Kidney glomerular epithelial cell (primary cell): ENCODE measurements at places on chromosomes 16 and 17.

- no peak for DNase-seq
These were observed 235.1 kb downstream of the ZNF423 start for GRCh38 chr16:49620869-49621240.

DNA sequence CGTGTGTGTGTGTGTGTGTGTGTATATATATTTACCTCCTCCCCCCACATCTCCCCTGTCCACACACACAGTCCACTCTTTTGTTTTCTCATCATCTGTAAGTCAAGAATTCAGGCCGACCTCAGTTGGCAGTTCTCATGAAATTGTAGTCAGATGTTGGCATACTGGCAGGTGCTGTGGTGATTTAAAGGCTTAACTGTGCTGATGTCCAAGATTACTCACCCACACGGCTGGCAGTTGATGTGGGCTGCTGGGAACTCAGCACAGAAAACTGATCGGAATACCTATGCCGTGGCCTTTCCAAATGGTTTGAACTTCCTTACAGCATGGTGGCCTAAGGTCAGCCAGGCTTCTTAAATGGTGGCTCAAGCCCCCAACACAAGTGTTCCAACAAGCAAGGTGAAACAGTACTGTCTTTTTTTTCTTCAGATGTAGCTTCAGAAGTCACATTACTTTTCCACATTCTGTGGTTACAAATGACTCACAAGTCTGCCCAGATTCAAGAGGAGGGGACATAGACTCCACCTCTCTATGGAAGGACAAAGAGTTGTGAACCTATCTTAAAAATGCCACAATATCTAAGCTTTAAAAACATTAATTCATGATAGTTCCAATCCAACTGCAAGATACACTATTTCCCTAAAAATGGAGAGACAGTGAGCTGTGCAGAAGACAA, 198.5 kb upstream of the HS3ST4 start:
- DNase-seq: no peak

GRCh38 chr17:60087882-60088669, 9.4 kb upstream of the HEATR6 start:
- peak; percentile 19 for DNase-seq

GRCh38 chr16:84404936-84405639, 36.8 kb downstream of the ATP2C2 start:
- no peak for DNase-seq

- DNase-seq: no peak
These were observed 10.1 kb upstream of the PIPOX start for GRCh38 chr17:29032857-29033197.

GRCh38 chr16:64878940-64879339, 242.9 kb downstream of the CDH11 start:
- DNase-seq: no peak

GRCh38 chr16:81397058-81397878, 47.3 kb upstream of the CMIP start:
- no peak for DNase-seq

GRCh38 chr17:40605306-40605705, 40.0 kb upstream of the CCR7 start:
- no peak for DNase-seq

- peak; percentile 65 for DNase-seq
These were observed 463 bp downstream of the RILP start for GRCh38 chr17:1648963-1649843.

- no peak for DNase-seq
These were observed 108.7 kb downstream of the SMG6 start for GRCh38 chr17:2194889-2195335.

DNA sequence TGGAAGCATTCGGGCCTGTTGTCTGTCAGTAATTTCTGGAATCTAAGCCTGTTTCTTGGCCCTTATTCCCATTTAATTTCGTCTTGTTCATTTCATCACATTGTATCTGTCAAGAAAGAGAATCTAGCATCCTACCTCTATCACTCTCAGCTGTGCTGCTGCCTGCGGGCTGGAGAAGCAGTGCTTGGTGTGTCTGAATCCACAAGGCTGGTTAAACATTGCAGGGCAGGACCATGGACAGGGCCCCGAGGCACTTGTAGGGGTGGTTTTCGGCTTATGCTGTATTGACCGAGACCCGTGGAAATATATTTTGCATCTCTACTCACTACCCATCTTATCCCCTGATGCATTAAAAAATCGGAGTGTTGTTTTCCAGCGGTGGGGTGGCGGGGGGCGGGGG, 3.1 kb downstream of the RAB11FIP4 start:
- peak; percentile 39 for DNase-seq

DNA sequence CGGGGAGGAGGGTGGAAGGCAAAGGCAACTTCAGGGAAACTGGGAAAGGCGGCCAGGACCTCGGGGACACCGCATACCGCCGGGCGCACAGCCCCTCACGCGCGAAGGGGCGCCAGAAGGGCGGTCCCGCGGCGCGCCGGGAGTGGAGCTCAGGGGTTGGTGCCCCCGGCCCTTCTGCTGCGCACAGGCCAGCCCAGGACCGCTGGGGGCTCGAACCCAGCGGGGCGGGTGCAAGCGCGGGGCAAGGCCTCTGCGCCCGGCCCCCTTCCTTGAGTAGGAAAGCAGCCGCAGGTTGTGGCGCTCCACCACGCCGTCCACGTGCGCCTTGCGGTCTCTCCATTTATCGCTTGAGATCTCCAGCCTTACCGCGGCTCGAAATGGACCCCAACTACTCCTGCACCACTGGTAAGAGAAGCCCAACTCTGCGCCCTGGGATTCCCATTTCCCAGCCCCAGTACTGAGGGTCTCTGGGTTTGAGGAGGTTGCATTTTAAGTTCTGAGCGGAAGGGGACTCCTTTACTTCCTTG, 3.0 kb upstream of the MT1A start:
- DNase-seq: no peak

DNA sequence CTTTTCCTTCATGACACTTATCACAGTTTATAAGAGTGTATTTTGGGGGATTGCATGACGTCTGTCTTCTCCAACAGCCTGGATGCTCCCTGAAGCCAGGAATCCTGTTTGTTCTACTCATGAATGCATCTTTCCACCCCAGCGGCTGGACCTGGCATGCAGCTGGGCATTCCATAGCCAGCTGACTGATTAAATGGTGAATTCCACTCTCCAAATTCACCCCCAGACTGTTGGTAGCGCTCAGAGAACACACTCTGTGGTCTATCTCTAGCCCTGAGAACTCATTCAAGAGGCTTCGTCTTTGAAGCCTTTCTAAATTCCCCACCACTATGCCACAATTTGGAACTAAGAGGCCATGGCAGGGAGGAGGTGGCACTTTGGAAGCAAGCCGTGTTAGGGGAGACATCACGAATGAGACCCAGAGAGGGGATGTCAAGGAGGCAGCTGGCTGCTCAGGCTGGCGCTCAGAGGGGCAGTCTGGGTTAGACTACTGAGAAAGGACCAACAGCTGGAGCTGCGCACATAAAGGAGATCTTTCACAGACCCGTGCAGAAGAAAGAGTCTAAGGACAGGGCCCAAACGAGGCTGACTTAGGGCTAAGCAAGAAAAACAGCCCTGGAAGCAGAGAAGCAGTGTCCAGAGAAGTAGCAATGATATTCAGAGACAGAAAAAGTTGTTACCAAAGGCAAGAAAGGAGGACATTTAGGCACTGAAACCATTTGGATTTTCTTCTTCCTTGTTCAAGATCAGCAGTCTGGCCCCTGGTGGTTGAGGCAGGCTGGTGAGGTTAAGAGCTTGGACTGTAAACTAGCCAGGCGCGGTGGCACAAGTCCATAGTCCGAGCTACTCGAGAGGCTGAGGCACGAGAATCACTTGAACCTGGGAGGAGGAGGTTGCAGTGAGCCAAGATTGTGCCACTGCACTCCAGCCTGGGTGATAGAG, 42.4 kb upstream of the ZNF629 start:
- no peak for DNase-seq

DNA sequence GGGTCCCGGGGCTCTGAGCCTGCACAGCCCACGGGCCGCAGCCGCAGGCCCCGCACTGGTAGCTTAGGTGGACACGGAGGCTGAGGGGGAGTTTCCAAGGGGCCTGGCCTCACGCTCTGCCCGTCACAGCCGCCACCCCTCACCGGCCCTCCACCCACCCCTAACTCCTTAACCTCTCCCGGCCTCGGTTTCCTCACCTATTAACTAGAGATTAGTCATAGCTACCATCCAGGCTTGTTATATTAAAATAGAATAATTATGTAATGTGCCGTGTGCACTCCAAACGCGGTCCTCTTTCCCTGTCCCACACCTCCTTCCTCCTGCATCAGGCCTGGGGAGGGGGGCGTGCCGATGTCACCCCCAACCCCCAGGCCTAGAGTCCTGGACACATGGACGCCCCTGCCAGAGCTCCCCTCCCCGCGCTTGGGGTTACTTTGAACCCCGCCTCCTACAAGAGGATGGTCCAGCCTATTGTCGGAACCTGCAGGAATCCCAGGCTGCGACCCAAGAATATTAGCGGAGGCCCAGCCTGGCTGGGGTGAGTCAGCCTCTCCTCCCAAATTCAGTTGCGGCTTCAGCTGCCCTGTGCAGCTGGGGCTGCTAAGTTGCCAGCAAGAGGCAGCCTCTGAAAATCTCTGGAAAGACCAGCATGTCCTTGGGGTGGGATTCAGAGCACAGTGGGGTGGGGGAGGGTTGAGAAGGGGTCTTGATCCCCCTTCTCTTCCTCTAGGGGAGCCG, 17.3 kb downstream of the SOCS3 start:
- peak; percentile 65 for DNase-seq

GRCh38 chr17:57572062-57572461, 173.0 kb downstream of the CCDC182 start:
- no peak for DNase-seq

DNA sequence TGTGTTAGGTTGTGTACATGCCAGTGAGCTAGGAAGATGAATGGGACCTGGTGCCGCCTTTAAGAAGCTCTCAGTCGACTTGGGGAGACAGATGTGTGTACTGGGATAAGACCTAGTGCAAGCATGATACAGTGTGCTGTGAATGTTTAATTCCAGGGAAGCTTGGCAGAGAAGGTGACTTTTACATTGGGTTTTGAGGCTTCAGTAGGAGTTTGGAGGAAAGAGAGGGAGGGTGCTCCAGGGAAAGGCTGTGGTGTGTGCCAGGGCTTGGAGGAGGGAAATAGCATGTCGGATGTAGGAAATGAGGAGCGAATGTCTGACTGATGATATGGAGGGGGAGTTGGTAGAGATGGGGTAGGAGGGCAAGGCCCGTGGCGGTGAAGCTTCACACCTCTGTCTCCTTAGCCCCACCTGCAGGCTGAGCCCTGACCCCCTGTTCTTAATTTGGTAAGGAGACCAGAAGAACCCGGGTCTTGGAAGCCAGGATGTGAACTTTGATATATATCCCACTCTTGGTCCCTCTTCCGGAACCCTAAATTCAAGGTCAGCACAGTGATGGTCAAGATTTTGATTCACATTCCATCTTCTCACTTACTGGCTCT, 76.6 kb downstream of the PLCG2 start:
- no peak for DNase-seq

GRCh38 chr16:21227866-21228265, 5.6 kb upstream of the ANKS4B start:
- no peak for DNase-seq

DNA sequence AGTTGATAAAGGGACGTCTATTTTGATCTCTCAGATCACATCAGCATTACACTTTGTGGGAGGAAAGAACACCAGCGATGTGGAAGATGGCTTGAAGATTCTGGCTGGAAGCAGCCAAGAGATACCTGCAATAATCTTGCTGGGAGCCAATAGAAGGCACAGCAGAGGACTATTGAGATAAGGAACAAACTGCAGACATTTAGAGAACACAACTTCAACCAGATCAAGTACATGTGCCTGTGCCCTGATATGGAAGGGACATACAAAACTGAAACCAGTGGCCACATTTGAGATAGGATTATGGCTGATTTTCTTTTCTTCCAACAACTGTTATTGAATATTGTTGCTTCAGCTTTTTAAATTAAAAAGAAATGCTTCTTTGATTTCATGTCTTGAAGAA, 18.6 kb upstream of the PSMD7 start:
- DNase-seq: no peak

- no peak for DNase-seq
These were observed 15.8 kb upstream of the AGRP start for GRCh38 chr16:67499106-67499505.

DNA sequence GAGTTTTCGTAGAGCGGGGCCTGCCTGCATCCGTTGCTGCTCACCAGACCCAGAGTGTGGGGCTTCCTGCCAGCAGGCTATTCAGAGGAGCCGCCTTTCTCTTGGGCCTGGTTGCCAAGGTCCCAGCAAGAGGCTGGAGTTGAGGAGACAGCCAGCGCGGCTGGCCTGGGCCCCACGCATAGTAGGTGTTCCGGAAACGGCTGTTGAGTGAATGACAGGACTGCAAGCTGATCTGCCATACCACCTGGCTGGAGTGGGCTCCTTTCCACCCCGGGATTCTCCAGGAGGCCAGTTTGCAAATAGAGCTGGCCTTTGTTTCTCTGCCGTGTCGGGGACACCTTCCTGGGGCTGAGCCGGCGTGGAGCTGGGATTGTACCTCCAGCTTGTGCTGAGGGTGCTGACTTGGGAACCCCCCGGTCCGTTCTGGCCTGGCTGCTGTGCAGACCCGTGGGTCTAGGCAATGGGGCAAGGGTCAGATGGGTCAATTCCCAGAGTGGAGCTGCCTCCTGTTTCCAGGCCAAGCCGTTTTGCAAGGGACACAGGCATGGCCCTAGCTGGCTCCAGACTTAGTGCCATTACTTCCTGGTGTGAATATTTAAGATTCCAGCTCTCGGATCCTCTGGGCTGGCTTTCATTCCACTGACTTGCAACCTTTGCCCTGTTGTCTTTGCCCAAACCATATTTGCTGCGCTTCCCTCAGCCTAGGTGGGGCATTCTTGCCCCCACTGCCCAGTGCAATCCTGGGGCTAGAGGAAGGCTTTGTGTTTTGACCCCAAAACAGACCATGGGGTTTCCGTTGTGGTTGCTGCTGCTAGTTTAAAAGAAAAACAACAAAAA, 68.8 kb downstream of the CMIP start:
- DNase-seq: no peak

DNA sequence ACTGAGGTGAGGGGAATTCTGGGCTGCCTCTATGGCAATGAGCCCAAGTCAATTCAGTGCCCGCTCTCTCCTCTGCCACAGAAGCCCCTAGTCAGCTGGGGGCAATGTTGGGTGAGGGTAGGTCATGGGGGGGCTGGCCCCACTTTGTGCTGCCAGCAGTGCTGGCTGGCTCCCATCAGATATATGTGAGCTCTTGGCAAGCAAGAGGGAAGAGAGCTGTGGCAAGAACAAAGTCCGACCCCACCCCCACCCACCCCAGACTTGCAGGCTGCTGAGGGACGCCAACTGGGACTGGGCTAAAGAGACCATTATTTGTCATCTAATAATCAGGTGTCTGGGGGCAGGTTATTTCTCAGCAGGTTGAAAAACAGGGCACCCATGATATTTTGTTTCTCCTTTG, 89.4 kb downstream of the YPEL2 start:
- DNase-seq: no peak

DNA sequence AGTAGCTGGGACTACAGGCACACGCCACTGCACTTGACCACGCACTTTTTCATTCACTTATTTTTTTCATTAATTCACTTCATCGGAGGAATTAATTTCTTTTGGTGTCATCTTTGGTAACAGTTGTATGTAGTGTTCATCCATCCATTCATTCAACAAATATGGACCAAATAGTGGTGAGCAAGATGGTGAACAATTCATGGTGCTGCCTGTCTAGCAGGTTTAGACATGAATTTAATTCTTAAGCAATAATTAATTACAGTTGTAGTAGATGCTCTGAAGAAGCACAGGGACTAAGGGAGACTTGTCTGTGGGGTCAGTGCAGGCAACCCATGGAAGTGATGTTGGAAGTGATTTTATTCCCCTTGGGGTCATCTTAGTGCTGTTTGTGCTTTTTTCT, 22.4 kb downstream of the GDE1 start:
- DNase-seq: no peak
